ENCODE measurements at places on chromosomes 1 and 21.

DNA sequence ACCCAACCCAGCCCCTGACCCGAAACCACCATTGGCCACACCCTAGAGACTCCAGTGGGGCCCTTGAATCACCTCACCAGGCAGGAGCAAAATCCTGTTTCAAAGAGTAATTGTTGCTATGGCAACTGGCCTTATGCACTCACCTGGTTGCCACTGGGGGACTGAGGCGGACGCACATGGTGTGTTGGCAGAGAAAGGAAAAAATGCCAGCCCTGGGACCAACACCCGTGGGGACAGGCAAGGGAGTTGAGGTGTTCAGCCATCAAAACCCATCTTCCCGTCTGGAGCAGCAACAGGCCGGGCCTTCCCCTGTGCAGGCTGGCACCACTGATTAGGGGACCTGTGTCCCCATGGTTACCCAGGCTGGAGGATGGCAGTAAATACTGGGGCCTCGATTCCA, 395.8 kb upstream of the VAMP3 start:
- no peak for DNase-seq

DNA sequence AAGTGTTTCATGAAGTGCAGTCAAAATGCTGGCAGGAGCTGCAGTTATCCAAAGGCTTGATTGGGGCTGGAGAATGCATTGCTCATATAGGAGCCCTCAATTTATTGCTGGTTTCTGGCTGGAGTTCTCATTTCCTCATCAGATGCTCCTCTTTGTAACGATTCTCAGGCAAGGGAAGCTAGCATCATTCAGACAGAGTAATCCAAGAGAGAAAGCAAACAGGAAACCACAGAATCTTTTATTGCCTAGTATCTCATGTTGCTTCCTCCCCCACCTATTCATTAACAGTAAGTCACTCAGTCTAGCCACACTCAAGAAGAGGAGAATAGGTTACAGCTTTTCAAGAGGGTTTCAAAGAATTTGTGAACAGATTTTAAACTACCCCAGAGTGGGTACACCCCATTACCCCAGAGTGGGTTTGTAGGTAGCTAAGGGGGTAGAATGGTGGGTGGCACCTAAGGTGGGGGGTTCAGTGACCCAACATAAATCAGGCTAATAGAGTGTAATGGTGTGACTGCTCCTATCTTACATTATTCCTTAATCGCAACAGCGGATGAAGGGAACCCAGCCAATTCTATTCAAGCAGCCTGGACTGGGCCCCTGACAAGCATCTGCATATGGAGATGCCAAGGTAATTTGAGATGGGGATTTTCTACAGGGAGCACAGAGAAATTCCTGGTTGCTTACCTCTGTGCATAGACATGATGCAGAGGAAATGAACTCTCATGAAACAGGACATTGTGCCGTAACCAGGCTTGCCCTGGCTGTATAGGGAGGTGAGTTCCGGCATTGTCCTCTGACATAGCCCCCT, 67.1 kb downstream of the KCNJ15 start:
- peak; percentile 87 for DNase-seq

DNA sequence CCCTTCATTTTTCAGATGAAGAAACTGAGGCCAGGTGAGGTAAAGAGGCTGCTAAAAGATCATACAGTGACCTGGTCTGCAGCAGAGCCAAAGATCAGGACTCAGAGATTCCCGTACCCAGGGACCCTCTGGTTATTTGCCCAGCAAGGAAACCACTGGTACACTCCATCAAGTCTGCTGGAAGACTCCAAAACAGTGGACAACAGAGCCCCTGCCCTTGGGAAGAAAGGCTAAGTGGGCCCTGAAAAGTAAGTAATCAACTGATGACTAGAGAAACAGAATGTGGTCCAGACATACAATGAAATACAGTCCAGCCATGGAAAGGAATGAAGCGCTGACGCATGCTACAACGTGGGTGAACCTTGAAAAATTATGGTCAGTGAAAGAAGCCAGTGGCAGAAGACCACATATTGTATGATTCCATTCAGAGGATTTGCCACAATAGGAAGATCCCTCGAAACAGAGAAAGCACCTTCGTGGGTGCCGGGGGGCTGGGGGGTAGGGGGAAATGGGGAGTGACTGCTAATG, 106.4 kb downstream of the ETS2 start:
- no peak for DNase-seq

DNA sequence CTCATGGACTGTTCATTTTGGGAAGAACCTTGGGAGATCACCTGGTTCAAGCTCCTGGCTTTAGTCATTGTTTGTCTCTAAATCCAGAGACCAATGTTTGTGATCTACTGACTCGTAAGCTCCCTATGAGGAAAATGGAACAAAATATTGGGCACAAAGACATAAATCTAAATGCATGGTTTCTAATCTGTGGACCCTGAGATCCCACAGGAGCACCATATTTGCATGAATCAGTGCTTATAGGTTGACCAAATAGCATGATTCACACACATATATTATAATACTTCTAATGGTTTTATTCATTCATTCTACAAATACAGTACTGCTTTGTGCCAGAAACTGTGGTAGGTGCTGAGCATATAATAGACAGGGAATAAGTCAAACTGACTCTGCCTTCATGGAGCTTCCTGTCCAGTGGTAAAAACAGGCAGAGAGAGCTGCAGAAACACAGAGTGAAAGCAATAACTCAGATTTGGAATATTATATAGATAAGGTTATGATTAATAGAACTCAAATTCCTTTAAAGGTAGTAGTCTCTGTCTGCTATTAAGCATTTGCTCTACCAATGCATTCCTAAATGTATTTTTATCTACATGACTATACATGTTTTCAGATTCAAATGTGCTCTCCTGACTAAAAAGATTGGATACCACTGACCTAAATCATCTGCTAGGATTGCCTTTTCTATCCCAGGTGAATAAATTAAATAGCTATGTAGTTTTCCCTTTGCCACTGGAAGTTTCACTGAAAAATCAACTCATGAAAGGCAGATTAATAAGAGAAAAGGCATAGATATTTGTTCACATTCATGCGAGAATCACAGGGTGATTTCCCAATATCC, 198.6 kb upstream of the CAMK1G start:
- DNase-seq, result no peak

- no peak for DNase-seq
Observed at GRCh38 chr1:241767737-241768136, 80.3 kb upstream of the EXO1 start.

GRCh38 chr1:146036965-146037646, 15.6 kb upstream of the HJV start:
- peak; percentile 91 for DNase-seq

DNA sequence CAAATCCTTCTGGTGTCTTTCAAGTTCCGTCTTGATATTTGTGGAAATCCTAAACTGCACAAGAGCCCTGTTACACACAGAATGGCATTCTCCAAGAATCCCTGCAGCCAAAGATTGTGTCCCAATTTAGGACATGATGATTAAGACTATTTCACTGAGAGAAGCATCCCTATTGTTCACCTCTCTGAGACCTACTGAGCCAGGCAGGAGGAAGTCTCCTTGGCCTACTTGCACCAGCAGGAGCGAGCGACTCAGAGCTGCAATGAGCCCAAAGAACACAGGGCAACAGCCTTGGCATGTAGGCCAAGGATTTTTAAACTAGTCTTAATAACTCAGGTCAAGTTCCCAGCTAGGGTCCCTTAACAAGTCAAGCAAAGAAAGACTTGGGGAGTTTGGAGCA, 79.4 kb upstream of the RUNX1 start:
- DNase-seq, result no peak

DNA sequence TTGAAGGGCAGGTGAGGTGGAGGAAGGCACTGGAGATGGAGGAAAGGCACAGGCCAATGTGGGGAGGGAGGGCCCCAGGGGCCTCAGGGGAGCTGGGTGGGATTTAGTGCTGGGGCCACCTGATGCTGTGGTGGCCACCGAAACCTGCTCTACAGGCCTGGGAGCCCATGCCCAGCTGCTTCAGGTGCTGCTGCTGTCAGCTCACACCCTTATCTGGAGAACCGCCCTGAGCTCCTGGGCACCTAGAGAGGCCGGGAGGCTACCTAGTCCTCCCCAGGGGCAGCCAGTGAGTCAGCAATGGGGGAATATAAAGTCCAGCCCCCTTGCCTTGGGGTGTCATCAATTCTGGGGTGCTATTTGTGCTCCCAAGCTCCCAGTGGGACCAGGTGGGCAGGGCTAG, 12.2 kb downstream of the FAM131C start:
- DNase-seq, result no peak

DNA sequence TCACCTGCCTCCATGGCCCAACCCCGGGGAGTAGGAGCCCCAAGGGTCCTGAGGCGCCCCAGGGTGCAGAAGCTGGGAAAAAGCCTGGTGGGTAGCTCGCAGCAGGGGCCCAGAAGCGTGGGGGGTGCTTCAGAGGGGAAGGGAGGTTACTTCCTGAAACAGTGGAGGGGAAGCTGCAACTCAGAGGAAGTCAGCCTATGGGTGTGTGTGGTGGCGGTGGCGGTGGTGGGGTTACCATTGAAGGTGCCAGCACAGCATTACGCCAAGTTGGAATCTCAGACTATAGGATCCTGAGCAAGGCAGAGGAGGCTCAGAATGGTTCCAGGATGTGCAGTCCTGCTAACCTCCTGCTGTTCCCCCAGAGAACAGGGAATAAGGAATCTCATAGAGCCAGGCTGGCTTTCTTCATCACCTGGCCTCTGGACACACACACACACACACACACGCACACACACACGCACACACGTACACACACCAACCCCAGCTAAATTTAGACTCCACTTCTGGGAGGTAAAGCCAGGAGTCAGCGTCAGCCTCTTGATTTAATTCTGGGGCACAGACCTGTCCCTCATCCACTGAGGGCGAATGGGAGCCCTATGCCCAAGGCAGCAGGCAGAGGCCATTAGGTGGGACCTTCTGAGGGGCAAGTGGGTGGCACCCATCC, 1.3 kb downstream of the DENND4B start:
- DNase-seq, result peak; percentile 4

GRCh38 chr21:35340273-35340672, 291.2 kb upstream of the RUNX1 start:
- no peak for DNase-seq

DNA sequence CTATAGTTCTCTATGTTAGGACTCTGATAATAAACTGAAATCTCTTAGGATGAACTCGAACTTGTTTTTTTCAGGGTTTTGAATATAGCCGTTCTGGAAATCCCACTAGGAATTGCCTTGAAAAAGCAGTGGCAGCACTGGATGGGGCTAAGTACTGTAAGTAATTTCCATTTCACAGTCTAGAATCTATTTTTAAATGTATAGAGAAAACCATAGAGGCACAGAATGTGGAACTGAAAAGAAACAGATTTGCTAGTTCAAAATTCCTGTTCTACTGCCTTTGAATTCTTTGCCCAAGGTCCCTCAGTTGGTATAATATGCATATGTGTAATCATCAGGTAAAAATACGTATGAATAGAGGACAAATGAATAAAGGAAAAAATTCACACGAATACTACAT, 4.8 kb downstream of the CTH start:
- DNase-seq, result no peak

DNA sequence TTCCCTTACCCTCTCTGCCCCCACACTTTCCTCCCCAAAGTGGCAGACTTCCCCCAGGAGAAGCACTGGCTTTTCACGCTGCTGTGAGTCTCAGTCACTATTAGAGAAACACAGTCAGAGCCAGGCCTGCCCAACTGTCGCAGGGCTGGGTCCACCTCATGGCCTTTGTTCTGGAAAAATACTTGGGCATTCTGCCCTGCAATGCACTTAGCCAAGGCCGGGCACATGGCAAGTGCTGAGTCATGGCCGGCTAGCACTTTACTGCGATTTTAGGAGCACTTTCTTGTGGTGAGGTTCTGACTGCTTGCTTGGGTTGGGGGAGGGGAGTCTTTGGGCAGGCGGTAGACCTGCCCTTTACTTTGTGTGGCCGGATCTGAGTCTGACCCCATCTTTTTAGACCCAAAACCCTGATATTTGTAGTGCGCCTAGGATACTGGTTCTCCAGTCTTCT, 7.7 kb downstream of the EPHX1 start:
- DNase-seq, result peak; percentile 93

DNA sequence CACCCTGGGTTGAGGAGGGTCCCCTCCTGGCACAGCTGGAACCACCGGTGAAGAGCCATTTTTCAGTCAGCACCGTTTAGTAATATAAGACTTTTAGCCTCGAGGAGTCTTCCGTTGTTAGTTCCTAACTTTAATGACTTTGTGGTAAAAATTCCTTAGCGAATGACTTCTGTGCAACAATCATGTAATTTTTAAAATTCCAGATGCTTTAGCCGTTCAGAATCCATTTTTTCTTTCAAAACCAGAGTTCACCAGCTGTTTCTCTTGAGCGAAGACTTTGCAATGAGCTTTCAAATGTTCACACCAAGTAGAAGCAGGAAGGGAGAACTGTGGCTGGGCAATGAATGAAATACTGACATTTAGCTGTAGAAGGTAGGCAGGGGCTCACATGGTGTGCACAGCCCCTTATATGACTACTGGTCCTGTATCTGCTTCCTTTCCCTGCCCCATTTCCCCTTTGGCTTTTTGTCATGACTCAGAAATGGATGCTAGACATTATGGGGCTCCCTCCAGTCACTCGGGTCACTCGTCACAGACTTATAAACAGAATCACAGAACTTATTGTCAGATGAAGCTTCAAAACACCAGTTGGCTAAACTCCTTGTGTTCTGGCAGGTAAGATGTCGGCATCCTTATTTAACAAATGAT, 4.1 kb downstream of the DISC1 start:
- DNase-seq, result no peak

DNA sequence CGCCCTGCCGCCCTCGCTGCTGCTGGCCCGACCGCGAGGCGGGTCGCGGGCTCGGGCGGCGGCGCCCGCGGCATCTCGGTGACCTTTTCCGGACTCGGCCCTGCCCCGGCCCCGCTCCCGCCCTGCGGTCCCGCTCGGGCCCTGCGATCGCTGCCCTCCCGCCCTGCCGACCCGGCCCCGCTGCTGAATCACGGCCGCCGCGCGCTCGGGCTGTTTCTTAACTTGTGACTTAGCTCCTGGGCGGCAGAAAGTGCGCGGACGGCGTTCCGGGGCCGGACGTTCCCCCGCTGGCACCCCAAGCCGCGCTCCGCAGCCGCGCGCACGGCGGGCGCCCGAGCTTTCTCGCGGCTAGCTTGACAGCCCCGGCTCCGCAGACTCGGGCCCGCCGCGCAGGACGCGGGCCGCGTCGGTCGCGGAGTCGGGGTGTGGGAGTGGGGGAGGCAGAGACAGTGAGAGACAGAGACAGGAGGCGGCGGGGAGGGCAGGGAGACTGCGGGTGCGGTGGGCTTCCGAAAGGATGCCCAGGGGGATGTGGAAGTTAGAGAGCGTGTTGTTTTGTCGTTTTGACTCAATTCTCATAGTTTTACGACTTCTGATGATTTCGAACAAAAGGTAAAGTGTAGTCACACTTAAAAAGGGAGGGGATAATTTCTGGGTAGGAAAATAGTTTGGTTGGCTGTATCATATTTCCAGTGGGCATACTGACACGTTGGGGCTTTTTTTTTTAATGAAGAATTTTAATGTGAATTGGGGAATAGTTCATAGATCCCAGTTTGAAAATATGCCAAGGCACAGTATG, 49.8 kb downstream of the PRDM2 start:
- peak; percentile 26 for DNase-seq

- no peak for DNase-seq
Observed at GRCh38 chr1:160674415-160674814, 27.6 kb upstream of the SLAMF1 start.

GRCh38 chr1:32309960-32310359, 18.1 kb downstream of the HDAC1 start:
- DNase-seq, result no peak

Measured in RCC 7860 (cell line).